ENCODE measurements at places on chromosomes 6 and 20. TPM values are rescaled to one million over a fixed set of nuclear protein-coding genes. Genes with fewer than 3 reads are reported as not detected.

The LINC00237 gene
- total RNA-seq = not detected

The CDS2 gene
- 33.0 TPM for total RNA-seq

The SEL1L2 gene
- not detected for total RNA-seq

DNA sequence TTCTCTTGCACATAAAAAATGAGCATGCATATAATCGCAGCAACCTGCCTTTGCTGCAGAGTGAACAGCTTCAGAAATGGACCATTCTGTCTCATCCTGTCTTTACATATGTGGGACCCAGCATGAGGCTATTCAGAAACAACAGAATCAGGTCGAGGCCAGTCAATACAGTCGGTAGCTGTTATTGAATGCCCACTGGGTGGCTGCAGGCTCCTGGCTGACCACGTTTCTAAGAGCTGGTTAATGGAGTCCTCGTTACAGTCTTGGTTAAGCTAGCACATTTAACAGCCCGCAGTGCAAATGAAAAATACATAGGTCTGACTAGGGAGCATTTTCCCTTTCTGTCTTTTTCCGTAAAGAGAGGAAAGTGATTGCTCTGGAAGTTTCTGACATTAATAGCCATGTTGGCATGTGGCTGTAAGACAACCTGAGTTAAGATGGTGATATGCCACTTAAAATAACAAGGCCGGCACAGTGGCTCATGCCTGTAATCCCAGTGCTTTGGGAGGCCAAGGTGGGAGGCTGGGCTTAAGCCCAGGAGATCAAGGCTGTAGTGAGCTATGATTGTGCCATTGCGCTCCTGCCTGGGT is 75.0 kb downstream of the SHLD1 start:
- peaks cover 2% of the 10 kb centered on the region for H3K4me1 ChIP-seq
- no peak overlapping the region for H3K4me3 ChIP-seq
- no peak for DNase-seq
- peaks cover 3% of the 10 kb centered on the region for H3K36me3 ChIP-seq
- H3K27me3 ChIP-seq = no peaks in the 10 kb centered on the region

- H3K4me3 ChIP-seq = no peak overlapping the region
- peaks cover 10% of the 10 kb centered on the region for H3K4me1 ChIP-seq
- H3K27me3 ChIP-seq = peaks cover 44% of the 10 kb centered on the region
These were observed 370.0 kb upstream of the SULF2 start for GRCh38 chr20:48155268-48155667.

- peaks cover 4% of the 10 kb centered on the region for H3K4me1 ChIP-seq
- no peak overlapping the region for H3K27ac ChIP-seq
These were observed 358.1 kb downstream of the SMOC2 start for GRCh38 chr6:168799067-168799466.

The SDC4 gene
- 21.2 TPM for total RNA-seq

GRCh38 chr6:43123461-43124314 is 47.4 kb upstream of the SRF start:
- no peak overlapping the region for H3K4me3 ChIP-seq
- H3K27ac ChIP-seq = peak overlapping the region; percentile 97
- no peaks in the 10 kb centered on the region for H3K36me3 ChIP-seq
- H3K4me1 ChIP-seq = peaks cover 95% of the 10 kb centered on the region
- DNase-seq = peak; percentile 81

- H3K27me3 ChIP-seq = peaks cover 1% of the 10 kb centered on the region
- no peak overlapping the region for H3K27ac ChIP-seq
- H3K4me3 ChIP-seq = no peak overlapping the region
- peaks cover 14% of the 10 kb centered on the region for H3K4me1 ChIP-seq
- H3K36me3 ChIP-seq = peaks cover 4% of the 10 kb centered on the region
These were observed 23.8 kb downstream of the MAS1 start for GRCh38 chr6:159914565-159914923.

GRCh38 chr20:9166153-9166780 is 97.4 kb downstream of the PLCB4 start:
- no peak overlapping the region for H3K4me3 ChIP-seq
- peak overlapping the region; percentile 20 for H3K27ac ChIP-seq
- peaks cover 9% of the 10 kb centered on the region for H3K4me1 ChIP-seq

- no peak overlapping the region for H3K4me3 ChIP-seq
- H3K4me1 ChIP-seq = no peaks in the 10 kb centered on the region
- no peak for DNase-seq
- H3K27ac ChIP-seq = no peak overlapping the region
- H3K36me3 ChIP-seq = peaks cover 1% of the 10 kb centered on the region
These were observed 290.0 kb upstream of the PTCHD4 start for GRCh38 chr6:48401016-48401415.

GRCh38 chr6:105592329-105592728 is 189.4 kb upstream of the PREP start:
- H3K27ac ChIP-seq = no peak overlapping the region
- no peak for DNase-seq
- H3K4me1 ChIP-seq = peaks cover 45% of the 10 kb centered on the region
- no peak overlapping the region for H3K4me3 ChIP-seq

DNA sequence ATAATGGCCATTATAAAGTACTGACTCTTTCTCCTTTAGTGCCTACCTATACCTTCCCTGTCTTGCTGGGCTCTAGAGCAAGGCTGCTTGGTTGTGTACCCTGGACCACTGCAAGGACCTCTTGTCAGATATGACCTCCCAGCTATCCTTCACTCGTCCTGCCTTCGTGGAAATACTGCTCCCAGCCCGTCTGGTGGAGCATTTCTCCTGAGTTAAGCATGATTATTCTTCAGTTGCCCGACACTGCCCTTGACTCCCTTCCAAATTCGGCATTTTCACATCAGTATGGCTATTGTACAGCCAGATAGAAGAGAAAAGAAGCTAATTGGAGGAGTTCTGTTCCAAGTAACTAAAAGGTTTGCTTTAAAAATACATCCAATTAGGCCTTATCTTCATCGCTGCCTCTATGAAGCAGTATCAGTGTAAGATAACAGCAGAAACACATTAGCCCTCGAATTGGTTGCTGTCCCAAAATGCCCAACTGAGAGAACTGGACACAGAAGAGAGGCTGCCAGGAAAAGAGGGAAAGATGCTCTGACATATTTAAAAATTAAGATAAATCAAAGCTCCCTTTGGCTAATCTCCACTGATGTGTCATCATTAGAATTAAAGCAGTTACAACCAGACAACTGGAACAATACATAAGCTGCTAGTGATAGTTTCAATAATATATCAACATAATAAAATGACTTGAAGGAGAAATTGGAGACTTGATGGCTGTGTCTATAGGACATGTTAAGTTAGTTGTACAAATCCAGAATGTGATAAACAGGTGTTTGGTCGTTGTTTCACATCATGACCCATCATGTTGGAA is 54.4 kb downstream of the OPRM1 start:
- no peaks in the 10 kb centered on the region for H3K4me1 ChIP-seq
- H3K27ac ChIP-seq = no peak overlapping the region
- H3K4me3 ChIP-seq = no peak overlapping the region
- H3K27me3 ChIP-seq = peaks cover 8% of the 10 kb centered on the region
- no peak for DNase-seq

The OPN5 gene
- not detected for total RNA-seq

DNA sequence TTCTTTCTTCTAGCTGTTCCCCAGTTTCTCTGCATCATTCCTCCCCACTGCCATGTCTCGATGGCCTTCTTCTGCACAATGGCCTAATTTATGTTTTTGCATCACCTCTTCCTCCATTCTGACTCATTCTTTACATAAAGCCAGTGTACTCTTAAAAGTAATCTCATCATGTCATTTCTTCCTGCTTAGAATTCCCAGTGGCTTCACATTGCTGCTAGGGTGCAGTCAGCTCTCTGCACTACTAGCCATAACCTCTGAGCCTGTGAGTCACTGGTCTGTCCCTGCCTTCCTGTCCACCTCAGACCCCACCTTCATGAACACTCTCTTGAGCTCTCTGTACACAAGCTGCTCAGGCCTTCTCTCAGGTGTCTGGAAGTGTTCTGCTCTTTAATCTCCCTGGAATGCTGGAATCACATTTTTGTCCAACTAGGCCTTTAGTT is 24.1 kb upstream of the TRIM27 start:
- H3K27me3 ChIP-seq = no peaks in the 10 kb centered on the region
- no peak overlapping the region for H3K4me3 ChIP-seq
- peaks cover 34% of the 10 kb centered on the region for H3K4me1 ChIP-seq
- H3K36me3 ChIP-seq = no peaks in the 10 kb centered on the region
- no peak overlapping the region for H3K27ac ChIP-seq

GRCh38 chr20:2399390-2399789 is 18.7 kb downstream of the TGM6 start:
- no peak overlapping the region for H3K27ac ChIP-seq
- H3K36me3 ChIP-seq = no peaks in the 10 kb centered on the region
- no peaks in the 10 kb centered on the region for H3K27me3 ChIP-seq
- no peak overlapping the region for H3K4me3 ChIP-seq
- H3K4me1 ChIP-seq = no peaks in the 10 kb centered on the region

- no peak for DNase-seq
- H3K27me3 ChIP-seq = peaks cover 46% of the 10 kb centered on the region
- H3K36me3 ChIP-seq = no peaks in the 10 kb centered on the region
- no peak overlapping the region for H3K4me3 ChIP-seq
- no peaks in the 10 kb centered on the region for H3K4me1 ChIP-seq
- no peak overlapping the region for H3K27ac ChIP-seq
These were observed 28.9 kb downstream of the BMP7 start for GRCh38 chr20:57237585-57237953.

- H3K36me3 ChIP-seq = no peaks in the 10 kb centered on the region
- H3K4me3 ChIP-seq = no peak overlapping the region
- no peak for DNase-seq
- H3K27ac ChIP-seq = peak overlapping the region; percentile 8
- H3K4me1 ChIP-seq = peaks cover 10% of the 10 kb centered on the region
These were observed 162.7 kb downstream of the RALGAPA2 start for GRCh38 chr20:20549704-20550103.

The FANCE gene
- 6.8 TPM for total RNA-seq

The NRSN1 gene
- total RNA-seq = not detected

The CTCFL gene
- total RNA-seq = not detected

GRCh38 chr6:38554700-38555413 is 84.9 kb downstream of the BTBD9 start:
- no peak overlapping the region for H3K27ac ChIP-seq
- no peaks in the 10 kb centered on the region for H3K36me3 ChIP-seq
- H3K27me3 ChIP-seq = no peaks in the 10 kb centered on the region

DNA sequence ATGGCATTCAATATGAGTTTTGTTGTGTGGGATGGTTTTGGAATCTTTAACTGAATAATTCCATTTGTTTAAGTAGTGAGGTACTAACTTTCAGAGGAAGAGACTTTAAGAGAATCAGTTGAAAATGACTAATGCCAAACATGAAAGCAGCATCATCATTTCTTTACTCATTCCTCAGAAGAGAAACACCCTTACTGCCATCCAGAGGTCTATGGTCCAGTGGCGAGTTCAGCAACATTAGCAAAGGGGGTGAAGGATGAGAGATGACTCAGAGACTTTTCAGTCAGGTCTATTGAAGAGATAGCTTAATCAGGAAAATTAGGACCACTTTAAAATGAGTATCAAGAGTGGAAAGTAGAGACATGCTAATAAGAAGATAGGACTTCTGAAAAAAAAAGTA is 118.8 kb downstream of the COL19A1 start:
- H3K36me3 ChIP-seq = no peaks in the 10 kb centered on the region
- H3K27me3 ChIP-seq = no peaks in the 10 kb centered on the region
- H3K27ac ChIP-seq = no peak overlapping the region
- no peaks in the 10 kb centered on the region for H3K4me1 ChIP-seq
- no peak overlapping the region for H3K4me3 ChIP-seq

DNA sequence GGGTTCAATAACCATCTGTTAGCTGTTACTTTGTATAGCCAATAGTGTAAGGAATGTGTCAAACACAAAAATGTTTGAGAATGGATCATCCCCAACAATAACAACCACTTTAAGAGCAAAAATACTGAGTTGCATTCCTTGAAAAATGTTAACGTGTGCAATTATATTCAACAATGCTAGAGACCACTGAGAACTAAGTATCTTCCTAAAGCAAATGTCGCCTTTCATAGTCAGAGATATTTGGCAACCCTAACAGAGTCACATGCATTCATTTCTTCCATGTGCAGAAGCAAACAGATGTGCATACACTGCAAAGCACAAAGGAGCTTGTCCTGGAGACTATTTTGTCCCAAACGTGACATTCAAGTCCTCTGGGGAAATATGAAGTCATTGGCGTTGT is 448.6 kb downstream of the GJA1 start:
- DNase-seq = no peak
- H3K27me3 ChIP-seq = no peaks in the 10 kb centered on the region
- H3K4me1 ChIP-seq = peaks cover 56% of the 10 kb centered on the region
- H3K4me3 ChIP-seq = no peak overlapping the region

DNA sequence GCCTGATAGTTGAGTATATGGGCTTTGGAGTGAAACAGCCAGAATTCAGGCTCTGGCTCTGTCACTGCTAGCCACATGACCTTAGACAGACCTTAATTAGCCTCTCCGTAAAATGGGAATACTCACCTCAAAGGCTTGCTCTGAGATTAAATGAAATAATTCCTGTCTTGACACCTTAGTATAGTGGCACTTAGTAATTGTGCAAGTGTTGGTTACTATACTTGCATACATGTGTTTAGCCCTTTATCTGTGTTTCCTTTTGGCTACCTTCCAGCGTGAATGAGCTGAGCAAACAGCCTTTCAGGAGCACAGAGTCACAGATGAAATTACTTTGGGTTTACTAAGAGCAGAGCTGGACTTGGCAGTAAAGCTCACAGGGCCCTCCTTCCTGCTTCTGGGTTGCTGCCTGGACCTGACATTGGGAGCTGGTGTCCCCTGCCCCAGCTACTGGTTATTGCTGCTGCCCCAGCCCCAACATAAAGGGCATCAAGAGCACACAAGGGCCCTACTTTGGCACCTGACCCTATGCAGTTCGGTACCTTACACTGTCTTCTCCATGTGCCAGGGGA is 32.8 kb downstream of the CD164 start:
- DNase-seq = no peak
- H3K4me1 ChIP-seq = peaks cover 20% of the 10 kb centered on the region
- no peak overlapping the region for H3K4me3 ChIP-seq
- H3K27ac ChIP-seq = no peak overlapping the region
- no peaks in the 10 kb centered on the region for H3K27me3 ChIP-seq

DNA sequence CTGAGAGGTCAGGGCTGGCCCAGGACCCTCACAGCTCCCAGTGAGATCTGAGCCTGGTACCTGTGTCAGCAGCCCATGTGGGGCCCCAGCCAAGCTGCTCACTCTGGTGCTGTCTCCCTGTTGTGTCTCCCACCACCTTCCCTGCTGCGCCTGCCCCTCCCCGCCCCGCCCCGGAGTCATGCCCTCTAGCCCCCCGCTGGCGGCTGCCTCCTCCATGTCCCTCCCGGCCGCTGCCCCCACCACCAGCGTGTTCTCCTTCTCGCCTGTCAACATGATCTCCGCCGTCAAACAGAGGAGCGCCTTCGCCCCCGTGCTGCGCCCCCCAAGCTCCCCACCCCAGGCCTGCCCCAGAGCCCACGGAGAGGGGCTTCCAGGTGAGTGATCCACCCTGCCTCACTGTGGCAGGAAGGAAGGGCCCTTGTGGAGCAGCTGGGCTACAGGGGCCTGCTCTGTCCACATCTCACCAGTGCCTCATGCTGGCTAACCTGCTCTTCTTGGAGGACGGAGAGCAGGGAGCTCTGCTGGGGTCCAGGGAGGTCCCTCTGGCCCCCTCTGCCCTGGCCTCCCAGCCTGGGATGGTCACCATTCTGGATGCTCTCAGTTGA is 44.9 kb downstream of the CPXM1 start:
- no peaks in the 10 kb centered on the region for H3K36me3 ChIP-seq
- H3K27ac ChIP-seq = no peak overlapping the region
- no peak overlapping the region for H3K4me3 ChIP-seq
- DNase-seq = no peak
- peaks cover 54% of the 10 kb centered on the region for H3K27me3 ChIP-seq
- H3K4me1 ChIP-seq = peaks cover 15% of the 10 kb centered on the region

GRCh38 chr6:100269189-100269588 is 195.5 kb downstream of the SIM1 start:
- H3K4me3 ChIP-seq = peak overlapping the region; percentile 1
- peaks cover 51% of the 10 kb centered on the region for H3K4me1 ChIP-seq
- DNase-seq = no peak
- peaks cover 2% of the 10 kb centered on the region for H3K36me3 ChIP-seq
- H3K27me3 ChIP-seq = no peaks in the 10 kb centered on the region

The PRRT1 gene
- 1.3 TPM for total RNA-seq
